ENCODE measurements at places on chromosomes 12 and 14. TPM values are rescaled to one million over a fixed set of nuclear protein-coding genes. Genes with fewer than 3 reads are reported as not detected.

DNA sequence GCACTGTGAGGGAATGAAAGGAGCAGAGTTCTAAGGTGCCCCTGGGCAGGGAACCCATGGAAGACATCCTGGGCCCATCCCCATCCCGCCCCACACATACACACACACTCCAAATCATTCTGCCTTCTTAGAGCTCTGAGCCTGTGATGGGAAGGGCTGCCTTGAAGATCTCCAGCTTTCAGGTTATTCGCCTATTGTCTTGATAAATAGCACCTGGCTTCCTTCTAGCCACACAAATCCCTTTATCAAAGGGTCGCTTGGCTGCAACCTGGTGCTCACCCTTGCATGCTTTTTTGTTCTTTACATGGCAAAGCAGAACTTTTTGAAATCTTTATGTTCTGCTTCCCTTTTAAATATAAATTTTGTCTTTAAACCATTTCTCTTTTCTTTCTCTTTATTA is 112.2 kb upstream of the TMTC1 start:
- no peak for DNase-seq

GRCh38 chr12:13744561-13744960 is 236.8 kb downstream of the GRIN2B start:
- no peak for DNase-seq

DNA sequence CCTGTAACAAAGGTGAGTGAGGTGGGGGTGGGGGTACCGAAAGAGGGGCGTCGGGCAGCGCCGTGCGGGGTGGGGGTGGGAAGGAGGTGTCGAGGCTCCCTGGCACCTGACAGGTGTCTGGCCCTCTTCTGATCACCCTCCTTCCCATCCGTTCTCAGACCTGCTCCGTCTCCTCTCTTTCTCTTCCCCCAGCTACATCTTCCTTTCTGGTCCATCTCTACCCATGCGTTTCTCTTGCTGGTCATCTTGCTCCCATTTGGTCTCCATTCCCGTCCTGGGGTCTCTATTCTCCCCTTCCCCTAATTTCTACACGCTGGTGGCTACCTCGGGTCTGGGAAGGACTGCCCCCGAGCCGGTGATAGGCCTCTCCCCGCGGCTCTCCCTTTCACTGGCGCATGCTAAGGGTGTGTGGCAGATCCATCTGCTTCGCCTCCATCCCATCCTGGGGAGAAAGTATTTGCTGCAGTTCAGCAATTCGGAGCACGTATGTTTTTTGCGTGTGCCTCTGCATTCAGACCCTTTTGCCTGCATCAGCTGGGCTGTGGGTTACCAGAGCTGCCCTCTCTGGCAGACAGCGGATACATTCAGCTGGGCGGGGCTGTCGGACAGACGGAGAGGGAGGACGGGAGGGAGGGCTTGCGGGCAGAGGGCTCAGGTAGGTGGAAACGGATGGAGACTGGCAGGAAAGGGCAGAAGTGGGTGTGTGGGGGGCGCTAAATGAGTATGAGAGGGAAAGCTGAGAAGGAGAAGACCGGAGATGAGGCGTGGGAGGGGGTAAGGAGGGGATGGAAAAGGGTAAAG is 730 bp downstream of the CLSTN3 start:
- DNase-seq: no peak

DNA sequence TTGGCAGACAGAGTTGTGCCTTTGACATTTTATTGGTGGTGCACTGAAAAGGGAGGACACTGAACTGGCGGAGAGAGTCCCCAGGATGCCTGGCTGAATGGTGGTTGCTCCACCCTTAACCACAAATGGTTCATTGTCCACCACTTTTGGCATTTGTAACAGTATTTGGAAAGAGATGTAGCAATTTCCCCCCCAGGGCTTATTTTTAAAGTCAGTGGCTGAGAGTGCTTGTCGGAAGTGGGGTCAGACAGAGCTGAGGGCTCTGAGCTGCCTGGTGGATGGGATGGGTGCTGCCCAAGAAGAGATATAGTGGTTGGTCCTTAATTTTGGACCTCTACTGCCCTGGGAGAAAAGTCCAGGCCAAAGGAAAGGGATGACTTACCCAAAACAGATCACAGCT is 31.5 kb upstream of the FGF6 start:
- no peak for DNase-seq

- DNase-seq: no peak
Measured at GRCh38 chr12:116954710-116955381, 44.1 kb downstream of the FBXW8 start.

DNA sequence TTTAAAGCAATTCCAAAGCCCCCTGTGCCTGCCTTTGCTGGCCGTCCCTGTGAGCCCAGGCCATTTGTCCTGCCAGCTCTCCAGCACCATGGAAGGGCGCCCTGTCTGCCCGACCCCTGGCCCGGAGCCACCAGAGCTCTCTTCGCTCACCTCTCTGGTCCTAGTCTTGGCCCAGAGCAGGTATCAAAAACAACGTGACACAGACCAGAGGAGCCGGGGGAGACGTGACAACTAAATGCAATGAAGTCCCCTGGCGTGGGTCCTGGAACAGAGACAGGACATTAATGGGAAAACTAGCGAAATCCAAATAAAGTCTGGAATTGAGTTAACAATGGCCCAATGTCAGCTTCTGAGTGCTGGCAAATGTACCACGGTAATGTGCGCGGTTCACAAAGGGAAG is 83.2 kb upstream of the DIO3 start:
- DNase-seq: no peak

DNA sequence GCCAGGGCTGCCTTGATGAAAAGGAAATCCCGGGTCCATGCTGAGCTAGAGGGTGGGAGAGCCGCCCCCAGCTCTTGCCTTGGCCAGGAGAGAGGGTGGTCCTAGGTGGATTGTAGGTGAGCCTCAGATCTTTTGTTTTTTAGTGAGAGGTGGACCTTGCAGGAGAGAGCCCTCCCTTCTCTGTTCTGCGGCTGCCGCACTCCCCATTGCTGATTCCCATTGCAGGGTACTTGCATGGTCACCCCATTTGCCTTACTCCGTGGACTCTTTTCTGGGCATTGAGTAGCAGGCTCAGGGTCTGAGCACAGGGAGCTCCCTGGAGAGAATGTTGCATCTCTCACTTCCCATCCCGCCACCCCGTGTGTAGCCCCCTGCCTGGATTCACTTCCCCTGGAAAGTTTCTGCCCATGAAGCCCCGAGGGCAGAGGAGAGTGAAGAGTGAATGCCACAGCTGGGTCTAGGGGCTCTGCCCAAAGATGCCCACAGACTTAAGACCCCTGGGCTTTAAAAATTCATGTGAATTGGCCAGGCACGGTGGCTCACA is 10.2 kb downstream of the VASH1 start:
- DNase-seq: no peak

DNA sequence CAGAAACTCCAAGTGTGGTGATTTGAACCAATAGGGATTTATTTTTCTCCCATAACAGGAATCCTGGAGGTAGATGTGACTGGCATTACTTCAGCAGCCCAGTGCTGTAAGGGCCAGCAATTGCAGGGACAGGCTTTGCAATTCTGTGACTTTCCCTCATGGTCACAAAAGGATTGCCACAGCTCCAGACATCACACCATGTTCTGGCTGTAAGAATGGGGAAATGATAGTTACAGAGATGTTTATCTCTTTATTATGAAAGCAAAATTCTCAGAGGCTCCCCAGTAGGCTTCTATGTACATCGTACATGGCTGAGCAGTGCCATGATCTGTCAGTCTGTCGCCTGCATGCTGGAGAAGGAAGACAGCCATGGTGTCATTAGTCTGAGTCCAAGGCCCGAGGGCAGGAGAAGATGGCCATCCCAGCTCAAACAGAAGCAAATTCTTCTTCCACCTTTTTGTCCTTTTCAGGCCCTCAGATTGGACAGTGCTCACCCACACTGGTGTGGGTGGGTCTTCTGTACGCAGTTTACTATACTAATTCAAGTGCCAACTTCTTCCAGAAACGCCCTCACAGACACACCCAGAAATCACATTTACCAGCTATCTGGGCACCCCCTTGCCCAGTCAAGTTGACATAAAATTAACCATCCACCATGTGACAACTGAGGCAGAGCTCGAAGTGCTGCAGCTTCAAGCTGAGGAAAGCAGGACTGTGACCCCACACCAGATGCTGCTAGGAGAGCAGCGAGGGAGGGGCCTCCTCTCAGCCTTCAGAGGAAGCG is 17.2 kb downstream of the ZBTB42 start:
- no peak for DNase-seq

DNA sequence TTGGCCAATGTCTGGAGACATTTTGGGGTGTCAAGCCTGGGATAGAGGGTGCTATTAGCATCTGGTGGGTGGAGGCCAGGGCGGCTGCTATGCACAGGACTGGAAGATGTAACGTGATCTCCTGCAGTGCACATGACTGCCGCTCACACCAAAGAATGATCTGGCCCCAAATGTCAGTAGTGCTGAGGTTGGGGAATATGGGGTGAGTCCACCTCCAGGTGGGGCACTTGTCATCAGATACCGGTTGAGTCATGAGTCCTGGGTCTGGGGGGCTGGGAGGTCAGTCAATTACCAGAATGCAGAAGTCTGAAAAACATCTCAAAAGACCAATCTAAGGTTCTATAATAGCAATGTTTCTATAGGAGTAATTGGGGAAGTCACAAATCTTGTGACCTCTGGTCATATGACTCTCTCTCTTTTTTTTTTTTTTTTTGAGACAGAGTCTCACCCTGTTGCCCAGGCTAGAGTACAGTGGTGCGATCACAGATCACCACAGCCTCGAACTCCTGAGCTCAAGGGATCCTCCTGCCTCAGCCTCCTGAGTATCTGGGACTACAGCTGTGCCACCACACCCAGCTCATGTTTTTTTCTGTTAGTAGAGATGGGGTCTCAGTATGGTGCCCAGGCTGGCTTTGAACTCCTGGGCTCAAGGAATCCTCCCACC is 6.0 kb upstream of the SDSL start:
- no peak for DNase-seq

DNA sequence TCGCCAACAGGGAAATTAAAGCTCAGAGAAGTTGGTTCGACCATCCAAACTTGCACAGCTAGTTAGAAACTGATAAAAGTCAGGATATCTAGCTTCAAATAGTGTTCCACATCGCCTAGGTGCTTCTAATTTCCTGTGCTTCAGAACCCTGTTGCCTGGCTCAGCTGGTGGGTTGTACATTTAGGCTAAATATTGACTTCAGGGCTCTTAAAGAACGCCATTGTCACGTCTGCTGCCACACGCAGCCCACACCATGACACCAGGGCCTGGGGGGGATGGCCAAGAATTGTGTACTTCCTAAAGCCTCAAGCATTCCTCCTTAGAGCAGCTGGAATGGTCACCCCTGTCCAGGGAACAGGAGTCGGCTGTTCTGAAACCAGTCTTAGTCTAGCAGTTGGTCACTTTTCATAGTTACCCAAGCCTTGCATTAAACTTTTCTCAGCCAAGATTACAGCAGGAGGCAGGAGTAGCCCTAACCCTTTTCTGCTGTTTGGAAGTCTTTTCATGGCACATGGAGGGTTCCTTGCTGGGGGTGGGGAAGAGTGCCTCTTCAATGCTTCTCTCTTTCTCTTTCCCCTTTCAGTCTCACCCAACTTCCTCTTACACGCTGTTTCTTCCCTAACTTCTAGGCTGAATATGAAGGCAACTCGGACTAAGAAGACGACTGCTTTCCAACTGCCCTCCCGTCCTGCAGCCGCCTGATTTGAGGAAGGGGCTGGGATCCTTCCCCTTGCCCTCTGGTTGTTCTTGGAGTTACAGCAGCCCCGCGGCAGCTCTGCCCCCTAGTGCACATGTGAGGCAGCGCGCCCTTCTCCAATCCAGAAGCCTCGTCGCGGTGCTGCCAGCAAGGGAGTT is 17.1 kb downstream of the FOS start:
- DNase-seq: peak; percentile 62

The NPAS3 gene
- total RNA-seq: 7.1 TPM

The ERO1A gene
- total RNA-seq: 87.4 TPM

The FBXL14 gene
- total RNA-seq: 7.0 TPM

The TMEM179 gene
- 1.9 TPM for total RNA-seq

Data from urinary bladder (tissue), 4 donors.